ENCODE measurements at places on chromosomes 5 and 9.

DNA sequence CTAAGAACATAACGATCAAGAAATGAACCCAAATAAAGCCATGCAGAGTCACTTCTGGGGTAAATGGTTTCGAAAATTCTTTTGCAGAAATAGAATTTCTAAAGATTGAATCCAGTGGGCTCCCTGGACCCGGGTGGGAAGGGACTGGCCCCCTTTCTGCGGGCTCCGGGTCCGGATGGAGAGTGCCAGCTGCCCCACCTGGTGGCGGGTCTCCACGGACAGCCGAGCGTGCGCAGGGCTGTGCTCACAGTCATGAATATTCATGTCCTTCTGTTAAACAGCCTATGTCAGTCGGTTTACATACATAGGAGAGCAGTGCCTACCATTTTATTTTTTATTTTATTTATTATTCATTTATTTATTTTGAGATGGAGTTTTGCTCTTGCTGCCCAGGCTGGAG, 4.7 kb upstream of the PPP1R26 start:
- DNase-seq = no peak

DNA sequence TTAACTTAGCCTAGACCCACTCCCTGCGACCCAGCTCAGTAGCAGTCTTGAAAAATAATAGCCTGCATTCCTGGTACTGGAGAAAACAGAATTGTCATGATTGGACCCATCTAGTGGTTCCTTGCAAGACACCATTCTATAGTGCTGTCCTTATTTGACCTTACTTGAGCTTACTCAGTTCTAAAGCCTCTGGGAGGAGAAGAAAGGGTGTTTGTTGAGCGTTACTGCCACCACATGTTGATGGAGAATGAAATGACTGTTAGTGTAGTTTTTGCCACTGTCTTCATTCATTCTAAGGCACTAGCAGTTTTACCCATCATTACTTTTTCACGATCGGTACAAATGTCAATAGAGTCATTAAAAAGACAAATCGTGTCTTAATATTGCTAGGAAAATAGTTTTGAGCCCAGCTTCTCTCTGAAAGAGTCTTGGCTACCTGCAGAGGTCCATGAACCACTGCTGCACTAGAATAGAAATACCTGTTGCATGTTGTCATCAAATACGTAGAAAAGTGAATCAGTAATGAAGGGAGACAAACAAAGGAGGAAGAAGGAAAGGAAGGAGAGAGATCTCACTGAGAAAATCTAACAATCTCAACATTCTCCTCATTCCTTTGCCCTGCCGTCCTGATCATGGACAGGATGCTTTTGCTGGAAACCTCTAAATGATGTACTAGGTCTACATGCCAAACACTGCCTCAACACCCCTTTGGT, 96.0 kb downstream of the LIX1 start:
- DNase-seq = peak; percentile 17

DNA sequence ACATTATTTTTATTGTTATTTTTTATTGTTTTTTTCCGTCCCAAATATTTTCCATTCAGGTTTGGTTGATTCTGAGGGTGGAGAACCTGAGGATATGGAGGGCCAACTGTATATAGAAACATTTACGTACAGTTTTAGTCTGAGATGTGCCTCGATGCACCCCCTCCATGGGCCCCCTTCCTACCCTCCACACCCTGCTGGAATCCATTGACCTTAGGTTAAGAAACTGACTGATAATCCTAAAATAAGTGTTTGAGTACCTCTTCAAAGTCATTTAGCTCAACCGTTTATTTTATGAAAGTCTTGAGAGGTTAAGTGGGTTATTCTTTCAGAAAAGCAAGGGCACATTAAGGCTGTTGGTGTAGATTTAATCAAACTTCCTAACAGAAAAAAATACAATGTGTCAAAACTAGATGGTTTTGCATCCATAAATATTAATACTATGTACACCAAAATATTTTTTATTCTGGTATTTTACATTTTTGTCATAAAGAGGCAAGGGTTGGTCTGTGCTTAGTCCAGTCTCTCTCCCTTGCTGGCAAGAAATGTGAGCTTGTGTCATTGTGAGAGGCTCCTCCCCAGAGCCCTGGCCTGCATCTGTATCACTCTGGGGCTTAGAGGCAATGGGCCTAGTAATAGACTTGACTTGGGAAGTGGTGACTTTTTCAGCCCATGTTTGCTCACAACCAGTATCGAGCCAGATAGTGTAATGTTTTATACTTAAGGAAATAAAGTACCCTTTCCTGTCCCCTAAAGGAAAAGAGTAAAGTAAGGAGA, 15.7 kb downstream of the MTRR start:
- no peak for DNase-seq

DNA sequence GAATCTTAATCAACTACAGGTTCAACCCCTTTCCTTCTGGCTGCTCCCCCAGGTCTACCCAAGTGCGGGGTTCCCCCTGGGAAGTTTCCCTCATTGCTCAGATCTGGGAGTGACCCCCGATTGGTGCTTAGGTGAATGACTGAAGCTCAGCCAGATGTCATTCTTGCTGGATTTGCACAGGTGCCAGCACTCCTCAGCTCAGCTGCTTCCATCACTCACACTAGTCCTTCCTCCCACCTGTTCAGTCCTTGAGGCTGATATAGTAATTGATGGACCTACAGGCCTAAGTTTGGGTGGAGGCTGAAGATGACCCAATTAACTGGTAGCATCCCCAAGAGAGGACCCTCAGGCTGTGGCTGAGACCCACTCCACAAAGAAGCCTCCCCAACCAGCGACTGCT, 32.9 kb downstream of the PRLR start:
- no peak for DNase-seq

DNA sequence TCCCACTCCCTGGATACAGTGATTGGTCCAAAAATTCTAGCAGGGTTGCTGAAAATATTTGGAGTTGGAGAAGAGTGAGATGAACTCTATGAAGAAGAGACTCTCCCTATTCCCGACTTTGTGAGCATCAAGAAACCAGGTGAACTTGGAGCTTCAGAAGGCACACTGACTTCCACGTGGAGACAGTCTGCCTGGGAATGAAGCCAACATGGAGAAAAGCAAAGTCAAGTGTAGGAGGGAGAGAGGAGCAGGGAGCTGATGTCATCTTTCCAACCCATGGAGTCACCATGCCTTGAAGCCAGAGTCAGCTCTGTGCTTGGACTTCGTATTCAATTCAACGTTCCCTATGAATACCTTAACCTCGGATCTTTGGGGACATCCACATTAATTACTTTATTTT, 125.1 kb downstream of the NPR3 start:
- no peak for DNase-seq

GRCh38 chr9:60545346-60545877, 368.8 kb upstream of the SPATA31A5 start:
- DNase-seq = no peak

DNA sequence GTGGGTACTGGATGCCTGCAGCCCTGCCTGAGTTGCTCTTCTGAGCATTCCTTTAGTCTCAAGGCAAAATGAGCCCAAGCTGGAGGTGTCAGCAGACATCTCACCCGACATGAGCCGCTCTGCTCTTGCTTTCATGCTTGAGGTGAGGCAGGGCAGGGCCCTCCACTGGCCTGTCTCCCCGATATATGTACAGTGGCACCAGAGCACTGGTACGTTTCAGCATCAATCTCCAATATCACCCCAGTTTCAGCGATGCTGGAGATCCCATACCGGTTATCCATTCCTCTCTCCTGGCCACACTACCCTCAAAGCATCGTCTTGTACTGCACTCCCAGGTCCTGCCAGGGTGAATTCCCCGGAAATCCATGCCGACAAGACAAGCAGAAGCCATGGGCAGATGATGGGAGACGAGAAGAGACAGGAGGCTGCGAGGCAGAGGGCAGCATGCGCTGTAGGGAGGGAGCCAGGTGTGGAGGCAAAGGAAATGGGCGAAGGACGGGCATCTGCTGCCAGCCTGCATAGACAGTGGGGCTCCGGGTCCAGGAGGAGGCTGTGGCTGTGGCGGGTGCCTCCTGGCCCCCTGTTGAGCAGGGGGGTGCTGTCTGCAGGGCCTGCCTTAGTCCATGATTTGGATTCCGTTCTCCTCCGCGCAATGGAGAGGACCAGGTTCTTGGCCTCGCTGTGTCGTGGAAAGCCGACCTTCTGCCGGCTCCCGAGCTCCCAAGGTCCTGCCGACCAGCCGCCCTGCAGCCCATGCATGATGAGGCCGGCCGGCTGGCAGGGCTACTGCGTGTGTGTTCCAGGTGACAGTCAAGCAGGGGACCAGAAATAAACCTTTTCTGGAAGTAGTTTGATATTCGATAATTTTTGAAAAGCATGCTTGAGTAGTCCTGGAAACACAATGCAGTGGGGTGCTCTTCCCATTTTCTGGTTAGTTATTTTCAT, 152.2 kb upstream of the IRX2 start:
- no peak for DNase-seq

DNA sequence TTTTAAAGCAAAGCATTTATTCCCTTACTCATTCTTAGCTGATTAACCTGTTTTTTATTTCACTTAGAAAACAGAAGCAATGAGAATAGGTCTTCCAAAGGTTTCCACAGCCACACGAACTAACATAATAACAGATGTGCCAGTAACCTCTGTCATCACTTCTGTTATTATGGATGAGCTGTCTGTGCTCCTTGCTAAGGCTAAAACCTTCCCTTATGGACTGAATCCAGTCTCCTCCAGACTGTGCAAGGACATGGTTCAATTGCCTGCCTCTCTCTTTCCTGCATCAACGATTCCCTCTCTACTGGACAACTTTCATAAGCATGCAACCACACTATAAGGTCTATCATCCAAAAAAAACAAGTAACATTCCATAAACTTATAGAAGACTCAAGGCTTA, 1446.2 kb downstream of the MAT2B start:
- DNase-seq = no peak

GRCh38 chr9:3040761-3041160, 196.9 kb upstream of the PUM3 start:
- DNase-seq = peak; percentile 4

GRCh38 chr9:15211160-15211814, 95.7 kb downstream of the TTC39B start:
- peak; percentile 61 for DNase-seq

DNA sequence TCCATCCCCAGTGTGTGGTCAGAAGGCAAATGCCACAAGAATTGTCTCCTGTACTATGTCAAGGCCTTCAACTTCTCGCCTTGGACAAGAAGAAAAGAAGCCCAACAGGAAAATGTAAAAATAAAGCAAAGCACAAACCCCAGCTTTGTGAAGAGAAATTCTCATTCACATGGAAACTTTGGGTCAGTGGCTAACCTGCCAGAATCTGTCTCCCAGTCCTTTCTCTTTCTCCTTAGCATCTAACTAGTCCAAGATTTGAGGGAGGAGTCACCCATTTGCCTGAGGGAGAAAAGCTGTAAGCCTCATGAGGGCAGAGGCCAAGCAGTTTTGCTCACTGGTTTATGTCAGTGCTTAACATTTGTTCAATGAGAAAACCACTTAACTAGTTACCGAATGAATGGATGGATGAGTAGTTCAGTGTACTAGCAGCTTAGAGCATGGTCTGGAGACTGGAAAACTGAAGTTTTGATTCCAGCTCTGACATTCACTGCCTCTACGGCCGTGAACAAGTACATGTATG, 36.0 kb downstream of the ADAM19 start:
- no peak for DNase-seq

GRCh38 chr9:600006-600405, 241.5 kb upstream of the DMRT1 start:
- DNase-seq = no peak

GRCh38 chr9:112921549-112921948, 30.9 kb upstream of the SLC46A2 start:
- peak; percentile 57 for DNase-seq

DNA sequence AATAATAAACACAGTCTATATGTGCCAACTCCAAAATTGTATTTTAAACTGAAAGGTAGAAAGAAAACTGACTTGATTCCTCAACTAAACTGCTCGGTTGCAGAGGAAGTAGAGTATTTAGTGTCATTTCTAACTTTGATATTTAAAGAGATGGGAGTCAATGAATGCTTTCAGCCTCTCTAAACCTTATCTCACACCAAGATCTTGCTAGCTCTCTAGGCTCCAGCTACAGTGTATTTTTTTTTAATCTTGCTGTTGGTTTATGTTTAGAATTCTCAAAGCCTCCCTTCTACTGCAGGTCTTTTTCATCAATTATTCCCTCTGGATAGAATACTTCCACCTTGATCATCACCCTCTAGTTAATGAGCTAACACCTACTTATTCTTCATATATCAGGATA, 419.4 kb upstream of the ZNF462 start:
- DNase-seq = no peak

DNA sequence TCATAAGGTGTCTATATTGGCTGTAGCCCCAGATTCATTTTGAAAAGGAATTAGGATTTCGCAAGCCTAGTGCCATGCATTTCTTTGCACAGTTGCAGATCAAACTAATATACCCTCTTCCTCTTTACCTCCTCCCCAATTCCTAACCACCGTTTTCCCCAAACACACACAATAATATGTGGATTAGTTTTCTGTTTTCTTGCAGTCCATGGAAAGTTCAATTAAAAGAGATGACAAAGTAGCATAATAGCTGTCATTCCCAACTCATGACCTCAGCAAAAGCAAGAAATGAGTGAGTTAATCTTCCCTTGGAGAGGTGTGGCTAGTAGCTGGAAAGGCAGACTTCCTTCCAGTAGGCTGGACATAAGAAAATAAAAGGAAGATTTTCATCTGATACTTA, 349.1 kb downstream of the TMEM232 start:
- peak; percentile 46 for DNase-seq

Measured in AG08395 (cell line).